ENCODE measurements at places on chromosomes 1 and 21.

DNA sequence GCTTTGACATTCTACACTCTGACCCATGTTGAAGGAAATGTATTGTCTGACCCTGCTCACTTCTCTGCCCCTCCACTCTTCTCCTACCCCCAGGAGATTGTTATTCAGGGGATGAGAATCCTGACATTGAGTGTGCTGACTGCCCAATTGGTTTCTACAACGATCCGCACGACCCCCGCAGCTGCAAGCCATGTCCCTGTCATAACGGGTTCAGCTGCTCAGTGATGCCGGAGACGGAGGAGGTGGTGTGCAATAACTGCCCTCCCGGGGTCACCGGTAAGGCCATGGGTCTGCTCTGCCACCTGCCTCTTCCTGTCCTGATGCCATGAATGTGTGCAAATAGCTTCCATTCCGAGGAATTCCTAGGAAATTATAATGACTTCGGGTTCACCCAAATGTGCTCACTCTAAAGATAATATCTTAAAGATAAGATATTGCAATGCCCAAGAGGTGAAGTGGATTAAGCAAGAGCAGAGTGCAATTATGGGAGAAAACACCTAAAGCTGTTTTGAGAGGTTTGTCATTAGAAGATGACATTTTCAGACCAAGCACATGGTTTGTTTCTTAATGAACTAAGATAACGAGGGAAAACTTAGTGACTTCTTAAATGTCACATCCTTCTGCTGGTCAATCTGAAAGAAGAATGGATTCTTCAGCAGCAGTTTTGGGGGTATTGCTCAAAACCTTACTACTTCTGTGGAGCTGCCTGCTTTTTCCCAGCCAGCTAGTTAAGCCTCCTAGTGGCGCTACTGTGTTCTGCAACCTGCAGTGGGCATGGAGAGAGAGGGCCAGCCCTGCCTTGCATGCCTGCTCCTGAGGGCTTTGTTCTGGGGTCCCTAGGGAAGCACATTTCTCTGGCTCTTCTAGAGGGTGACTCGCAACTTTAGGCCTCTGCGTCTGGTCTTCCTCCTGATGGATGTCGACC, 41.6 kb downstream of the LAMC2 start:
- DNase-seq: no peak
- no peaks in the 10 kb centered on the region for H3K36me3 ChIP-seq
- no peak overlapping the region for H3K4me3 ChIP-seq
- H3K4me1 ChIP-seq: peaks cover 14% of the 10 kb centered on the region

GRCh38 chr1:210446479-210446878, 117.8 kb downstream of the HHAT start:
- H3K27ac ChIP-seq: no peak overlapping the region
- no peaks in the 10 kb centered on the region for H3K27me3 ChIP-seq
- H3K36me3 ChIP-seq: peaks cover 2% of the 10 kb centered on the region
- H3K4me1 ChIP-seq: peaks cover 9% of the 10 kb centered on the region
- DNase-seq: no peak

GRCh38 chr1:170226767-170227166, 81.0 kb downstream of the NTMT2 start:
- no peaks in the 10 kb centered on the region for H3K36me3 ChIP-seq
- H3K4me3 ChIP-seq: no peak overlapping the region
- H3K27me3 ChIP-seq: no peaks in the 10 kb centered on the region
- no peak for DNase-seq
- H3K27ac ChIP-seq: no peak overlapping the region

DNA sequence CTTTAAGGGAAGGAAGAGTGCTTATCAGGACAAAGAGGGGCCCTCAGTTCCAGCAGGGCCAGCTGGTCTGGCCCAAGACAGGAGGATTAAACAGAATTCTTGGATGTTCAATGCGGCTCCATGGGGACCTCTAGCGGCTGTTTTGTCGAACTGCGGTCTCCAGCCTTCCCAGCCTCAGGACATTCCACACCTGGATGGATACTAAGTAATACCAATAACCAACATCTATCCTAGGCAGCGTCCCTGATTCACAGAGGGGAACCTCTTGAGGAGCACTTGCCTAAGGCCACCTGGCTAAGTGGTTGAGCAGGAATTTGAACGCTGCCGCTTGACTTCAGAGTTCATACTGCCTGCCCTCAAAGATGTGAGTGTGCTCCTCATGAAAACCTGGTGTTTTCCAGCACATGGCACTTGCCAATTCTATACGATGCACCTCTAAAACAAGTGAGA, 15.5 kb upstream of the CD247 start:
- no peak for DNase-seq
- H3K36me3 ChIP-seq: no peaks in the 10 kb centered on the region
- peaks cover 5% of the 10 kb centered on the region for H3K27me3 ChIP-seq
- H3K4me3 ChIP-seq: no peak overlapping the region

DNA sequence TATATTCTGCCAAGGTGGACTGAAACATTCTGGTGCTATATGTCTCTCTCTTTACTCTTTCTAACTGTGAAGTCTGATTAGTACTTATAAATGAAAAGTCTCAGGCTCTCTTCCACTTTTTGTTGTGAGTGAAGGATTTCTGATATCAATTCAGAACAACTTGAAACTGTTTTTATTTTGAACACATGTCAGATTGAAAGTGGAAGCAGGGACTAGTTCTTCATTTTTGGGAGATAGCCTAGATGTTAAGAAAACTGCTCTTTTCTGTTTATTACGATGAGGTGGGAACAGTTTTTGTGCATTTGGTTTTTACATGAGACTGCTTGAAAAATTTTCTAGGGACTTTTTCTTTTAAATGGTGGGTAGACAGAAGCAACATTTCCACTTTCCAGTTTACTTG, 14.5 kb upstream of the GBP3 start:
- no peak overlapping the region for H3K4me3 ChIP-seq
- H3K27me3 ChIP-seq: peaks cover 21% of the 10 kb centered on the region
- no peak for DNase-seq
- no peak overlapping the region for H3K27ac ChIP-seq
- peaks cover 5% of the 10 kb centered on the region for H3K36me3 ChIP-seq

GRCh38 chr1:119358636-119359035, 9.9 kb upstream of the HAO2 start:
- H3K4me1 ChIP-seq: no peaks in the 10 kb centered on the region
- no peak overlapping the region for H3K27ac ChIP-seq
- no peak overlapping the region for H3K4me3 ChIP-seq
- no peak for DNase-seq
- peaks cover 19% of the 10 kb centered on the region for H3K27me3 ChIP-seq
